ENCODE measurements at places on chromosomes 7 and 10. TPM values are rescaled to one million over a fixed set of nuclear protein-coding genes. Genes with fewer than 3 reads are reported as not detected.
A peak's percentile ranks its signal among the peaks of the same experiment; 100 is the strongest.

GRCh38 chr10:128302808-128303207 is 176.6 kb upstream of the MKI67 start:
- H3K36me3 ChIP-seq, result no peaks in the 10 kb centered on the region
- no peak overlapping the region for H3K4me3 ChIP-seq
- no peaks in the 10 kb centered on the region for H3K4me1 ChIP-seq
- no peak for DNase-seq

DNA sequence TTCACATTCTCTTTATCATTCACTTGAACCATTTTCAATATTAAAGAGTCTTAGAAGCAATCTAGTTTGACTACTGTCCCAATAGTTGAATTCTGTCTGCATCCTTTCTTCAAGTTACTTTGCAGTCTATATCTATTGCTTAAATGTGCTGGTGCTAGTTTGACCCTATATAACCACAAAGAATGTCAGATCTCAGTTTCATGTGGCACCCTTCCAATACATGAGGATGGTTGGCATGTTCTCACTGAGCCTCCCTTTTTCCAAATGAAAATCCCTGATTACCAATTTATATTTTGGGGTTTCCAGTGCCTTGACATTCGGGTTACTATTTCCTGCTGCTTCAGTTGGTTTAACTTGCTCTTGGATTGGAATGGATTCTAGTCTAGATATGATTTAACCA is 292.7 kb downstream of the EXOC4 start:
- H3K27me3 ChIP-seq, result no peaks in the 10 kb centered on the region
- H3K27ac ChIP-seq, result no peak overlapping the region
- H3K4me3 ChIP-seq, result no peak overlapping the region
- H3K36me3 ChIP-seq, result no peaks in the 10 kb centered on the region
- DNase-seq, result no peak

GRCh38 chr10:34526186-34526585 is 288.9 kb downstream of the PARD3 start:
- H3K27ac ChIP-seq, result peak overlapping the region; percentile 83

Gene RBP3
- not detected for total RNA-seq

DNA sequence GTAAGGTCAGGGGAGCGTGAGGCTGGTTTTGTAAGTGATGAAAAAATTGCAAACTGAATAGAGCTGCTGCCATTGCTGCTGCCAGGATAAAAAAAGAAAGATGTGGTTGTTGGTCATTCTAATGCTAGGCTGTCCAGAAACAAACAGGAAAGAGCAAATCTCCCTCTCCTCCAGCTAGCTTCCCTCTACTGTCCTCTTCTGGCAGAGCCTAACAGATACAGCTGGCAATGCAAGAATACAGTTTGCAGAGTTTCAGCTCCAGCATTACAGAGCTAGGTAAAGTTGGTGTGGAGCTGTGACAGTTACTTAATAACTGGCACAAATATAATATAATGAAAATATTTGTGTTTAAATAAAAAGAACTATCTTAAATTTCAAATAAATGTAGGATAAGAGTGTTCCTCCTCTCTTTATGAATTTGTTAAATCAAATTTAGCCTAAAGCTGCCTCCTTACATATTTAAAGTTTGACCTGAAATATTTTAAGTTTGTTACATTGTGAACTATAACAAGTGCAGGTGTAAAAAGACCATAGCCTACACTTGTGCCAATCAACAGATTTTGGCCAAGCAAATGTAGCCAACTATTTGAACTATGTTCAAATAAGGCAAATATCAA is 407.7 kb downstream of the SH2D4B start:
- no peaks in the 10 kb centered on the region for H3K36me3 ChIP-seq
- no peaks in the 10 kb centered on the region for H3K4me1 ChIP-seq
- no peak for DNase-seq
- no peaks in the 10 kb centered on the region for H3K27me3 ChIP-seq
- H3K27ac ChIP-seq, result no peak overlapping the region
- H3K4me3 ChIP-seq, result no peak overlapping the region

GRCh38 chr10:62399211-62399610 is 25.0 kb downstream of the ZNF365 start:
- DNase-seq, result no peak
- H3K4me1 ChIP-seq, result no peaks in the 10 kb centered on the region
- H3K27me3 ChIP-seq, result no peaks in the 10 kb centered on the region
- no peak overlapping the region for H3K27ac ChIP-seq
- no peak overlapping the region for H3K4me3 ChIP-seq
- H3K36me3 ChIP-seq, result peaks cover 3% of the 10 kb centered on the region

DNA sequence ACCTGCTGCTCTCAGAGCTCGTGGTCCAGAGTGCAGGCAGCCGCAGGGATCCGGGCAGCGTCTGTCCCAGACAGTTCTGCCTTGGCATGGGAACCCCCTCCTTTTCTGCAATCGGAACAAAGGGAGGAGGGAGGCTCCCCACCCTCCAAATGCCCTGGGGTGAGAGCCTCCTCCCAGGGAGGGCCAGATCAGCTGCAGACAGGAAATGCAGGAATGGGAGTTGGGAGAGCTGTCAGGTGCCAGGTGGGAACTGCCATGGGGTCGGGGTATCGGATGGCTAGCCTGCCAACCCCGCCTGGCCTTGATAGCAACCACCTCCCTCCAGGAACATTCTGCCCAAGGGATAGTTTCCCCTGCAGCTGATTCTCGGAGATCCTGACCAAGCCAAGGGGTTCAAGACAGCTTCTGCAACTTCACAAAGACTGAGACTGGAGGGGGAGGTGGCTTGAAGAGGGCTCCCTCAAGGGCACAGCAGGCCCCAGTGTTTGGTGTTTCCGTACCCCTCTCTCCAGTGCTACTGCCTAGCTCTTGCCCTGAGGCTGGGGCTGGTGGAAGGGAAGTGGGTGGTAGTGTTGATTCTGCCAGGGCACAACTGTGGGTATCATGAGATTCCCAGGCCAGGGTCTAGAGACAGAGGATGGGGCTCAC is at the start of gene CALML5:
CALML5 (minus strand) TSS at position 78 of the 648 bp plus-strand sequence. CDS start 132 bp downstream, outside the sequence.
- no peaks in the 10 kb centered on the region for H3K4me1 ChIP-seq
- H3K27ac ChIP-seq, result no peak within 1 kb of the TSS
- no peak within 1 kb of the TSS for H3K4me3 ChIP-seq

Gene SYT15
- total RNA-seq, result 8.8 TPM

Gene GPR15LG
- not detected for total RNA-seq

Gene ALOX5
- 25.3 TPM for total RNA-seq

GRCh38 chr10:93337309-93337721 is 144.8 kb downstream of the MYOF start:
- no peaks in the 10 kb centered on the region for H3K4me1 ChIP-seq
- no peak overlapping the region for H3K27ac ChIP-seq
- no peak for DNase-seq
- peaks cover 28% of the 10 kb centered on the region for H3K36me3 ChIP-seq

DNA sequence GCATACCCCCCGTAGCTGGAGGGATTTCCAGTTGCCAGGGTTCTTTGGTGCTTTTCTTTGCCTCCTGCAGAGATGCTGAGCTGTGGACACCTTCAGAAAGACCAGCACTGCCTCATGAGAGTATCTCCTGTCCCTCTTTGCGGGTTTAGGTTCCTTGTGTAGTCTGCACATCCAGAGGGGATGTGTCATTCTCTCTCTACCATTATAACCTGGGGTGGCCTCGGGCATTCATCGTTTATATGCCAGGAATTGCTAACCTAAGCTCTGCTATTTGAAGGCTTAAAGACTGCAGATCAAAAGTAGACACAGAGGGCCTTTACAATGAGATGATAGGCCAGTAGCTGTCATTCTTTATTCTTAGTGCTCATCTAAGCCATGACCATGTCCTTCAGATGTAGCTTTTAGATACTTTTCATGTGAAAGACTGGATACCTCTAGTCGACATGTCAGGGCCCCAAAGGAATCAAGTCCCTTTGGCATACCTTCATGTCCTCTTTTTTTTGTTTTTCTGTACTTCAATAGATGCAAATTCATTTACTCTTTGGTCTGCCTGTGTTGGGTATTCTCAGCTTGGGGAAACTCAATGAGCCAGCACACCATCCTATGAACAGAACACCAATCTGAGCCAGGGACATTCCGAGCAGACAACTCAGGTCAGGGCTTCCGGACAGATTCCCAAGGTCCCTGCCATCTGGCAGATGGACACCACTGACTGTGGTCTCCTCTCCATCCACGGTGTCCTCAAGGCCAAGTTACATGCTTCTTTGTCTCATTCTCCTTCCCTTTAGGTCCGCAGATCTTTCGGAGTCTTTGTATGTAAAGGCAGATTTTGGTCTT is 129.3 kb downstream of the NRF1 start:
- H3K27ac ChIP-seq, result no peak overlapping the region
- DNase-seq, result no peak
- H3K36me3 ChIP-seq, result no peaks in the 10 kb centered on the region

DNA sequence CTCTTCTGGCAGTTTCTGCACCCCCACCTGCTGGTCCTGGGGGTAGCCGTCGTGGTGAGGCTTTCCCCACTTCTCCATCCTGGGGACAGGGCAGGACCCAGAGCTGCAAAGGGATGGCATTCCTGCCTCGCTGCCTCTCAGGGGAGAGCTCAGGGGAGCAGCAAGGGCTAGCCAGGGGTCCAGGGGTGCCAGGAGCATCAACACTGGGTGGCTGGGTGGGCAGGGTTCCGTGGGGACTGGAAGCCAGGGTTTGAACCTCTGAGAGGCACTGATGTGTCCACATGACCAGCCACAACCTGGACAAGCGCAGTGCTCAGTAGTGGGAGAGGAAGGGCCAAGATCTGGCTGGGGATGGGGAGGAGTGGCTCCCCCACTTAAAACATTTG is 5.6 kb downstream of the ABCB8 start:
- H3K36me3 ChIP-seq, result no peaks in the 10 kb centered on the region
- H3K27me3 ChIP-seq, result no peaks in the 10 kb centered on the region
- H3K4me3 ChIP-seq, result no peak overlapping the region
- H3K27ac ChIP-seq, result no peak overlapping the region

DNA sequence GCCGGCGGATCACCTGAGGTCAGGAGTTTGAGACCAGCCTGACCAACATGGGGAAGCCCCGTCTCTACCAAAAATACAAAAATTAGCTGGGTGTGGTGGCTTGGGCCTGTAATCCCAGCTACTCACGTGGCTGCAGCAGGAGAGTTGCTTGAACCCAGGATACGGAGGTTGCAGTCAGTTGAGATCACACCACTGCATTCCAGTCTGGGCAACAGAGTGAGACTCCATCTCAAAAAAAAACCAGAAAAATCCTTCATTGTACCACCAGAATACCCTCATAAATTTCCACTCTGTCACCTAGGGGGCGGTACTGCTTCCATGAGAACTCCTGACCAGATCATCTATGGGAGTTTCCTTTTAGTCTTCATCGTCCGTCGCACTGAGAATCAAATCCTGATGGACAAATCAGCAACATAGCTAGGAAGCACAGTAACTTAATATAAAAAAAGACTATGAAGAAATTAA is 225.8 kb upstream of the KLF14 start:
- no peaks in the 10 kb centered on the region for H3K36me3 ChIP-seq
- no peak overlapping the region for H3K4me3 ChIP-seq
- no peak overlapping the region for H3K27ac ChIP-seq
- DNase-seq, result no peak
- H3K4me1 ChIP-seq, result peaks cover 2% of the 10 kb centered on the region

Gene SERPINE1
- 57.1 TPM for total RNA-seq

DNA sequence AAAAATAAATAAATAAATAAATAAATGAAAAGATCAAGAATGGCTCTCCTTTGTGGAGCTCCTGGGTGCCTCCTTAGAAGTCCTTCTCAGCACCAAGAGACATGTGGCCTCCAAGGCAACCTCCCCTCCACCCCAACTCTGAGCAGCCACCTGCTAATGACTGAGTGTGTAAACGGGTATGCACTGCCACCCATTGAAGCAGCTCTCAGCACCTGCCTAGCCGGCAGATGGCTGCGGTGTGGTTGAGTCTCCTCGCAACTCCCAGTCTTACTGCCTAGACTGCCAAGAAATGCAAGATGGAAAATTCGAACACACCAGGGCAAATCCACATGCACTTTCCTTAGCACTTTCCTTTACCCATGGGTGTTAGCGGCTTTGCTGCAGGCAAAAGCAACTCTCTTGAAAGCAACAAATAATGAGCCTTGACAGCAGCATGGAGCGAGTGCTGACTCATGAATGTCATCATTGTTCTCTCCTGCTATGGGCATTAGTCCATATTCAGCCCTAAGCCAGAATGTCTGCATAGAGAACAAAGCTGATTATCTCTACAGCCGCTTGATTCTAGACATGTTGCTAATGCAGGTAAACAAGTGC is 913.9 kb upstream of the AUTS2 start:
- H3K4me1 ChIP-seq, result no peaks in the 10 kb centered on the region
- no peaks in the 10 kb centered on the region for H3K36me3 ChIP-seq
- DNase-seq, result no peak
- H3K4me3 ChIP-seq, result no peak overlapping the region
- H3K27me3 ChIP-seq, result no peaks in the 10 kb centered on the region

Gene MTURN
- 72.5 TPM for total RNA-seq

GRCh38 chr10:836782-837181 is 94.7 kb downstream of the LARP4B start:
- H3K4me1 ChIP-seq, result no peaks in the 10 kb centered on the region
- no peak overlapping the region for H3K27ac ChIP-seq
- H3K27me3 ChIP-seq, result no peaks in the 10 kb centered on the region
- peaks cover 3% of the 10 kb centered on the region for H3K36me3 ChIP-seq

Gene XRCC2
- 0.57 TPM for total RNA-seq

DNA sequence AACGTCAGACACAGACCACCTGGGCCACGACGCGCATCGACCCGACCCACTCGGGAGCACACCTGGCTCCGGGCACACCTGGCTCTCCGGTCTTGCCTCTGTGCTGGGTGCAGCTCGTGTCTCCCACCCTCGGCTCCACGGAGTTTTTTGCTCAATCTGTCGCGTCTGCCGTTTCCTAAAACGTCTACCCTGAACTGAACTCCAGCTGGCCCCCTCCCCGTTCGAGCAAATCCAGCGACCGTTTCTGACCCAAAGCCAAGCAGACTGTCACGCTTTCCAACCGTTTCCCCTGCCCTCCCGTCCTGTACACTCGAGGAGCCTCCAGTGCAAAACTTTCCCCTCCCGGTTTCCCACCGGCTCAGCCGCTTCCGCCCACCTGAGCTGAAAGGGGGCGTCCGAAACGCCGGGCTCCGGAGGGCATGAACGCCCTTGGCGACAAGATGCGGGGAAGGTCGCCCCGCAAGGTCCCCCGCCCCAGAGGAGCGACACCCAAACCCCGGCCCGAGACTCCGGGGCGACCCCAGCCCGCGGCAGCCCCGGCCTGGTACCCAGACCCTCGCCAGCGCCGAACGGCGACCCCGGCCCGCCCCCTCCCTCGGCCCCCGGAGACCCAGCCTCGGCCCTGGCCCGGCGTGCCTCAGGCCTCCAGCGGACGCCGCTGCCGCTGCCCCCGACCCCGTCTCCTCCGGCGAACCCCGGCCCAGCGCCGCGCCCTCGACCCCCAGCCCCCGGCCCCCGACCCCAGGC is 557 bp downstream of the CYTH3 start:
- peak; percentile 78 for DNase-seq
- H3K27ac ChIP-seq, result no peak overlapping the region
- H3K27me3 ChIP-seq, result no peaks in the 10 kb centered on the region
- H3K36me3 ChIP-seq, result no peaks in the 10 kb centered on the region
- peak overlapping the region; percentile 98 for H3K4me3 ChIP-seq
- H3K4me1 ChIP-seq, result no peaks in the 10 kb centered on the region

- no peaks in the 10 kb centered on the region for H3K27me3 ChIP-seq
- H3K36me3 ChIP-seq, result no peaks in the 10 kb centered on the region
- no peaks in the 10 kb centered on the region for H3K4me1 ChIP-seq
- no peak overlapping the region for H3K27ac ChIP-seq
- no peak for DNase-seq
Observed at GRCh38 chr7:30986738-30987137, 23.0 kb downstream of the GHRHR start.

Measured in aorta (tissue), 5 donors.